ENCODE measurements at places on chromosomes 6 and 20.

DNA sequence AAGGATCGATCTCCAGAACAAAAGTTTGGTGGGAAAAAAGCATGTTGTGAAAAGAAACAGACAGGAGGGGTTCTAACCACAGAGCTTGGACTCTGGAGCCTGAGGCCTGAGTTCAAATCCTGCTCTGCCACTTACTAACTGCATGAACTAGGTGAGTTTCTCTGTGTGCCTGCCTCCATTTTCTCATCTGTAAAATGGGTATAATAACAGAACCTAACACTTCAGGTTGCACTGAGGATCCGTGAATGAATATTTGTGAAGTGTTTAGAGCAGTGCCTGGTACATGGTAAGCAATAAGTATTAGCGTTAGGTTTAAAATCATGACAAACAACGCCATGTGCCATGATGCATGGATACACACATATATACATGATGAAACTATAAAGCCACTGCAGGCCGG is 36.6 kb downstream of the TTLL9 start:
- no peak for DNase-seq

DNA sequence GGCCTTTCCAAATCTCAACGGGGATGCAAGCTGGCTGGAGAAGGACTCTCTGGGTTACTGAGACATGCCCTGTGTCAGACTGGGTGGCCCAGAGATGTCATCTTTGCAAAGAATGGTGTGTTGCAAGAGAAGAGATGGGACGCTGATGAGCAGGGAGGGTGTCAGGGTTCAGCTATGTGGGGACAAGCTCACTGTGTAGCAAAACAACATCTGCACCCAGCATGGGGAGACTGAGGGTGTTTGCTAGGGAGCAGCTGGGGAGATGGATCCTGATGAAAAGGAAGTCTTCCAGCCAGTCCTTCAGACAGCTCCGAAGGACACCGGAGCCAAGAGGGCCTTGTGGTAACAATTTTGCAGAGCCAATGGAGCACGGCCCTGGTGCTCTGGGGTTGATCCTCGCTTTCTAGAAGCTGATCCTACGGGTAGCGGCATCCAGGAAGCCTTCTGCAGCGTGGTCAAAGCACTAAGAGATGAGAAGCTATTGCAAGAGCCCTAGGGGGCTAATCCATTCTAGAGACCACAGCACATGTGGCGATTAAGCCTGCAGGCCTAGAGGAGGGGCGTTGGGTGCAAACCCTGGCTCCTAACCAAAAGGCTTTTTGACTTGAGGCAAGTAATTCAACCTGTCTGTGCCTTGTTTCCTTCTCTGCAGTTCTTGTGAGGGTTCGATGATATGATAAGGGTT is 39.9 kb downstream of the EDN3 start:
- no peak for DNase-seq

GRCh38 chr6:158206740-158207421 is 38.7 kb downstream of the GTF2H5 start:
- DNase-seq: no peak

GRCh38 chr6:170280689-170281045 is 10.2 kb downstream of the DLL1 start:
- no peak for DNase-seq

DNA sequence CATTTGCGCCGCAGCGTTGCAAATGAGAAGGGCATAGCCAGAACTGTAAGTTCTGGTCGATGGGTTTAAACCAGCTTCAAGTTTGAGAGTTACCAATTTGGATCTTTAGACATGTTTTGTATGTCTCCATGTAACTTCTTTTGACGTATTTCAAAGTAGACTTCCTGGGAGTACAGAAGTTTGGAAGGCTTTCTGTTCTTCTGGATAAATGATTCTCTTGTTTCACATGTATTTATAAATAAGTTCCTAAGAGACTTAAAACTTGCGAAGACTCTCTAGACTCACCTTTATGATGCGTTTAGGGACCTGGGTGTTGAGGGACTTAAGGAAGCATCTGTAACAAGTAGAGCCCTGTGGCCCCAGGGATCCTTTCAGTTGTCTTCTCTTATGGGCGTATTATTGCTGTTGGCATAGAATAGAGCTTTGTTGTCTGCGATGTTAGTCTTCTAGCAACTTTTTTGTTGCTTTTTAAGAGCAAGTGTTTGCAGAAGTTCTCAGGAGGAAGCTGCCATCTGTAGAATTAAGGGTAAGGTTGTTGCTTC is 1.3 kb downstream of the CDYL start:
- no peak for DNase-seq

DNA sequence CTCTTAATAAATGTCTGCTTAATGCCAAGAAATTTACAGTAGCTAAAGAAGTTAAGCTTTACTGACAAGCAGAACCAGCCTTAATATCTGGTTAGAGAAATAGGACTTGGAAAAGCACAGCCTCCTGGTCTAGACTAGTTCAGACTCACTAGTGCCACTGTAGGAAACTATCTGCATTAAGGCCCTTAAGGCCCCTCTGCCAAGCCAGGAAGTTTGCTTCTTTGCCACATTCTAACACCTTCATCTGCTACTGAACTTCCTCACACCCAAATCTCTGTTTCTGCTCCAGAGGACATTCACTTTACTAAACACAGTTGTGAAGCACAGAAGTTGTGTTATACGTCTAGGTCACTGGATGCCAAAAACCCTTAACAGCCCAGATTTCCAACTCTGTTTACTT is 302.8 kb downstream of the BTBD9 start:
- DNase-seq: no peak

DNA sequence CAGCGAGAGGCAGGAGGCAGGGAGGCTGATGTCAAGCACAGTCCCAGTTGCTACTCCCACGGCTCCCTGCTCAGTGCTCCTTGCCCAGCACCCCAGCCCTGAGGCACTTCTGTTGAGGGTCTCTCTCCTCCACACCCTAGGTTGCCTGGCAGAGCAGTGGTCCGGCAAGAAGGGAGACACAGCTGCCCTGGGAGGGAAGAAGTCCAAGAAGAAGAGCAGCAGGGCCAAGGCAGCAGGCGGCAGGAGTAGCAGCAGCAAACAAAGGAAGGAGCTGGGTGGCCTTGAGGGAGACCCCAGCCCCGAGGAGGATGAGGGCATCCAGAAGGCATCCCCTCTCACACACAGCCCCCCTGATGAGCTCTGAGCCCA is 9.1 kb downstream of the CNPY3 start:
- DNase-seq: no peak

DNA sequence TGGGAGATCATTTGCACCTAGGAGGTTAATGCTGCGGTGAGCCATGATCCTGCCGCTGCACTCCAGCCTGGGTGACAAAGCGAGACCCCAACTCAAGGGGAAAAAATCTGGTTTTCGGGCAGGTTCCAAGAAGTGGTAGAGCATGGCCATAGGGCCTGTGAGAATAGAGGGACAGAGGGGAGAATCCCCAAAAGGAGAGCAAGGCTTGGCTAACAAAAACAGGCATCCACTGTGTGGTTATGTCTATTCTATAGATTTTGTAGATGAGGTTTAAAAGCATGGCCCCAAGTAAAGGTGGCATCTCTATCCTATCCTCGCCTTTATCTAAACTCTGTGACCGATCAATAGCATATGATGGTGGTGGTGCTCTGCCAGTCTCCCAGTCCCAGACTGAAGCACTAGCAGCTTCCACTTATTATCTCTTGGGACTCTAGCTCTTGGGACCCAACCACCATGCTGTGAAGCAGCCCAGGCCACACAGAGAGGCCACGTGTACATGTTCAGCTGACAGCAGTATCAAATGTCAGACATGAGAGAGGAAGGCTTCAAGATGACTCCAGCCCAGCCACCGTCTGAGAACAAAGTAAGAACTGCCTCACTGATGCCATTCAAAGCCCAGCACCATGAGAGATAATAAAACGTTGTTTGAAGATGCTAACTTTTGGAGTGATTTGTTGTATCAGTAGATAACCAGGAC is 27.7 kb downstream of the EIF2S2 start:
- no peak for DNase-seq

DNA sequence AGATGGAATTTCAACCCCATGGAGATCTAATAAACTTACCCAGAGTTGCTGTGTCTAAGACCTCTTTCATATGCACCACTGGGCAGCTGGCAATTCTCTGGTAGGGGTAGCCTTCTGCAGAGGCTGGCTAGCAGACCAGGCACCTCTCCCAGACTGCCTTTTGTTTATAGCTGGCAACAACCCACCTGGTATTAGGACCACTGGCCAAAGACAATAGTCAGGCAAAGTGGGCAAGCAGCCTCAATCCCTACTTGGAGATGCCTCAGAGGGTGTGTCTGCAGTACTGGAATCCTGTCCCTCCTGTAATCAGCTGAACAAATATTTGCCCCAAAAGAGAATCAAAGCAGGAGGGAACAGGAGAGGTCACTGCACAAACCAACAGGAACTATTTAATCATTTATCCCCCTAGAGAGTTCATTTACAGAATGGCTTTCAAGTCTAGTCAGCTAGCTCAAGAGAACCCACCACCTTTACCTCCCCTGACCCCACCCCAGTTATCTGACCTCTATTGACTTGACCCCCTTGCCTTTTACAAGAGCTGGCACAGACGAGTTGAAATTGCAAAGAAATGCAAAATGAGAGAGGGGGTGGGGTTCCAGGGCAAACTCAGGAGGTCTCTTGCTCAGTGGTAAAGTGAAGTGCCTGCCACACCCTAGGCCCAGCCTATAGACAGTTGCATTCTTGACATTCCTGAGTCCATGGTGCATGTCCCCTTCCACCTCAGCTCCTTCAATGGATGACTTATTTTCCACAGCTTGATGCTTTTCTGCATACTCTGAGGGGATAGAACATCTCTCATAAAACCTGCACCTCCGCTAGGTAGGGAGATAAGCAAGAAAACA is 2.8 kb downstream of the BCL2L1 start:
- no peak for DNase-seq

DNA sequence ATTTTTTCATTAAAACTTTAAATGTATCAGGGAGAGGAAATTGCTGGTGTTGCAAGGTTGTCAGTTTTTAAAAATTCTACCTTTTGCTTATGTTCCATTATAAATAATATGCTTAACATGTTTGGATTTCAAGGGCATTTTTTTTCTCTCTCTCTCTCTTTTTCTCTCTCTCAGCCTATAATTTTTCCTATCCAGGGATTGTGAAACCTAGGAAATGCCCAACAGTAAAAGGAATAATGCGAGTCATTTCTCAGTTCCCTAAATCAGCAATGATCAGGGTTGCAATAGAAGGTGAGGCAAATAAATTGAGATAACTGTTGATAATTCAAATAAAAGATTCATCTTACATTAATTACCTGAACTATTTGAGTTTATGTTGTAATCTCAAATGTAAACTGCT is 53.2 kb upstream of the IFNGR1 start:
- DNase-seq: no peak

DNA sequence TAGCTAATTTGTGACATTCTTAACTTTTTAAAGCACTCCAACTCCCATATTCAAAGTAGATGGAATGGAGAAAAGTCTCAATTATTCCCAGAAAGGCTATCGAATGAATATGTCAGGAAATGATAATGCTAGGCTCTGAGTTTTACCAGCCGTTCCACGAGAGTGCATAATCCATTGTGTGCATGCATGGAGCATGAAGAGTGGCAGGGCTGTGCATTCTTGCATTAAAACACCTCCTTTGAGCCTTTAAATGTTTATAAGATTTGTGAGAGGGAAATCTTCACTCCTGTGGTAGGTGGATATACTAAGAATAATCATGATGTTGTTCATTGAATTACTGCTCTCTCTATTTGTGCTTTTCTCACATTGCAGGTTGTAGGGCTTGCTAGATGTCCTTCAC is 178.3 kb downstream of the CARMIL1 start:
- no peak for DNase-seq

GRCh38 chr6:17525637-17526036 is 74.5 kb upstream of the FAM8A1 start:
- no peak for DNase-seq

GRCh38 chr6:46795816-46796215 is 2.6 kb downstream of the MEP1A start:
- DNase-seq: no peak

DNA sequence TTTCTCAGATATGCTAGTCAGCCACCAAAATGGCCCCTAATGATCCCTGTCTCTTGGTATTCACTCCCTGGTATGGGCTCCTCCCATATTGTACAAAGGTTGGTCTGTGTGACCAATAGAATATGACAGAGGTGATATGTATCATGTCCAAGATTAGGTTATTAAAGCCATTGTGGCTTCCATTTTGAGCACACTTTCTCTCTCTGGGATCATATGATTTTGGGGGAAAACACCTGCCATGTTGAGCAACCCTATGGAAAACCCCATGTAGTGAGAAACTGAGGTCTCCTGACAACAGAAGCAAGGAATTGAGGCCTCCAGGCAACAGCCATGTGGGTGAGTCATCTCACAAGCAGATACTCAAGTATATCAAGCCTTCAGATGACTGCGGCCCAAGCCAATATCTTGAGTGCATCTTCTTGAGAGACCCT is 7.1 kb upstream of the ZNF318 start:
- DNase-seq: no peak

DNA sequence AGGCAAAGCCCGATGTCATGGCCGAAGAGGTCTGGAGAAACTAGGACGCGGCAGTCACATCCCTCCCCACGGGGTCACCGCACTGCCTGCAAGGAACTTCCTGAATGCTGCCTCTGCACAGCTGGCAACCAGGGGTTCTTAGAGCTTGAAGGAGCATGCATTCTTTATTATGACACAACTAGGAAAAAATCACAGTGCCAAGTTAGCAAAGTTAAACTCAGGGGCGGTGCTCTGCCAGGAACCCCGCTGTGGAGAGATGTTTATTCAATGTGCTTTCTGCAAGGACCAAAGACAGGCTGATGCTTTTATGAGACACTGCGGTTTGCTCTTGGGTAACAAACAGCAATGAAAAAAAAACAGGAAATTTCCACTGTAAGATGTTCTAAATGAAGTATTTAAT is 287.3 kb upstream of the FOXQ1 start:
- DNase-seq: no peak

- no peak for DNase-seq
These were observed 241.8 kb upstream of the SULF2 start for GRCh38 chr20:48026981-48027592.

- DNase-seq: no peak
These were observed 29.7 kb downstream of the PTPRT start for GRCh38 chr20:43159994-43160393.

- no peak for DNase-seq
These were observed 208.2 kb downstream of the THBS2 start for GRCh38 chr6:169045486-169045885.

DNA sequence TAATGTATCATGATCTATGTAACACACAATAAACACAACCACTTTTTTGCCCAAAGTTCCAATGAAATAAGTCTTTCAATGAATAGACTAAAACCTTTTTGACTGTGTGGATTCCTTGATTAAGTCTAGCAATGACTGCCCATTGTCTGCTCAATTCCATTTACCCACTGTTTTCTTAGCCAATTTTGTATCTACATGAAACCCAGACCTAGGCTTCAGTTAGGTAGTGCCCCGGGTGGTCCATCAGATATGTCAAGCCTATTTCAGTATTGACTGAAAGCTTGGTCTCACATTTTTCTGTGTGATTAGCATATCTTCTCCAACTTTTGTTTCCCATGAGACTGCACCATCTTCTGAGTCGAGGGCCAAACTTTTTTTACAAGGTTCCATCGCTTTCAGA is 615.0 kb downstream of the C6orf118 start:
- DNase-seq: no peak

DNA sequence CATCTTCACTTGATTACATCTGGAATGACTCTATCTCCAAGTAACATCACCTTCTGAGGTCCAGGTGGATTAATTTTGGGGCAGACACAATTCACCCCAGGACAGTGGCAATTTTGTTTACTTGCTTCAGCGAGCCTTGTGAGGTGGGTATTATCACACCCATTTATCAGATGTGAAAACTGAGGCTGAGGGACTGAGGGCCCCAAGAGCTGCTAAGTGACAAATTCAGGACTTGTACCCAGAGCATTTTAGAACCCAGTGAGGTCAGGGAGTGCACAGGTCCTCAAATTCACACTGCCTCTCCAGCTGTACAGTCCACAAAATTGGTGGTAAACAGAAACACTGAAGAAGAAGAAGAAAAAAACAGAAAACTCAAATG is 125.2 kb upstream of the PMEPA1 start:
- DNase-seq: no peak

All from neuronal stem cell (in vitro differentiated cells).